ENCODE measurements at places on chromosomes 1 and 21. TPM values are rescaled to one million over a fixed set of nuclear protein-coding genes. Genes with fewer than 3 reads are reported as not detected.

GSTM1 gene
- not detected for total RNA-seq

NR0B2 gene
- total RNA-seq = not detected

KIFAP3 gene
- total RNA-seq = 10.8 TPM

TTC34 gene
- total RNA-seq = 0.05 TPM

CAMK2N1 gene
- 49.0 TPM for total RNA-seq

CAPN9 gene
- total RNA-seq = not detected

RGS8 gene
- total RNA-seq = not detected

AMY1C gene
- total RNA-seq = not detected

ACBD6 gene
- total RNA-seq = 59.9 TPM

HAX1 gene
- total RNA-seq = 95.0 TPM

BTG2 gene
- 16.0 TPM for total RNA-seq

PARS2 gene
- 4.8 TPM for total RNA-seq

MROH9 gene
- not detected for total RNA-seq

PEX19 gene
- total RNA-seq = 23.0 TPM

TMEM234 gene
- 8.7 TPM for total RNA-seq

AHCYL1 gene
- 52.1 TPM for total RNA-seq

FMOD gene
- not detected for total RNA-seq

BSND gene
- total RNA-seq = not detected

C1orf198 gene
- total RNA-seq = 19.2 TPM

LYPLA2 gene
- 55.6 TPM for total RNA-seq

BGLAP gene
- total RNA-seq = 0.21 TPM

KLHDC9 gene
- total RNA-seq = 1.0 TPM

NR5A2 gene
- 3.8 TPM for total RNA-seq

EPHB2 gene
- 32.5 TPM for total RNA-seq

TRIM46 gene
- 2.4 TPM for total RNA-seq

HES5 gene
- not detected for total RNA-seq

TMEM200B gene
- total RNA-seq = not detected

AGMAT gene
- 7.6 TPM for total RNA-seq

MPL gene
- total RNA-seq = not detected
